CD4-positive, alpha-beta T cell treated with Interleukin-15 for 4 hours (primary cell): ENCODE measurements at places on chromosomes 2 and 18.

GRCh38 chr2:55093381-55093780 lies 43.1 kb upstream of the RTN4 start:
- no peak for DNase-seq

GRCh38 chr2:108223573-108223972 lies 16.2 kb upstream of the SULT1C3 start:
- DNase-seq: no peak

- no peak for DNase-seq
Measured at GRCh38 chr2:119408221-119408619, 23.4 kb upstream of the TMEM37 start.

DNA sequence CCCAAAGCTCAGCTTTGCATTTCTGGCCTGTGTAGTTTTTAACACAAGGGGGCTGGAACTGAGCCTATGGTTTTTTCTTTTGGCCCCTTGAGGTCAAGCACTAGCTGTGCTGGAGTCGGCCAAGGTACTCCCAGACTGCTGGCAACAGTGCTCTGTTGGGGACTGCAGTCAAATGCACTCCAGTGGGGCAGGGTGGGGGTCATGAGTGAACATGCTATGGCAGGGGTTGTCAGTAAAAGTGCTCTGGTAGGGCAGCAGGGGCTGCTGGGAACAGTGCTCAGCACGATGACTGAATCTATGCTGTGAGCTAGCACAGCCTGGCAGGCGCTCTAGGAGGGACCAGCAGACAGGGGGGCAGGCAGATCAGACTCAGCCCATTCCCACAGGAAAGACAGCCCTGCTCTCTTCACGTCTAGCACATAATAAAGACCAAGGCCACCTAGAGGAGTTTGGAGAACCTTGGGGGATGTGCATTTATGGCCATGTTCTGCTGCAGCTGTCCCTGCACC lies 55.0 kb upstream of the CERS6 start:
- DNase-seq: no peak

DNA sequence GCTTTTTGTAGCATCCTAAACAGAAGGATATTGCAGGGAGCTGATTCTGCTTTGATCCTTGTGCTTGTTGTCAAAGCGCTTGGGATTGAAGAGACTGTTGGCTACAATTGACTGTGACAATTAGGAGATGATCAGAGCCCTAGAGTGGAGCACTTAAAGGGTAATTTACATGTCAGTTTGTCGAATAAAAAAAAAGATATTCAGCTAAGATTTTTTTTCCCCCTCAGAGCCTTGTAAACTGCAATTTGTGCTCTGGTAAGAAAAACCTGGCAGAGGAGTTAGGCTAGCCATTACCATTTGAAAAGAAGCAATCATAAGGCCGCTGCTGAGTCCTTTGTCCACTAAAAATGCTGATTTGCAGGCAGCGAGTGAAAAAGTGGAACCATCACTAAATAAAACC lies 47.8 kb upstream of the ZEB2 start:
- DNase-seq: no peak

DNA sequence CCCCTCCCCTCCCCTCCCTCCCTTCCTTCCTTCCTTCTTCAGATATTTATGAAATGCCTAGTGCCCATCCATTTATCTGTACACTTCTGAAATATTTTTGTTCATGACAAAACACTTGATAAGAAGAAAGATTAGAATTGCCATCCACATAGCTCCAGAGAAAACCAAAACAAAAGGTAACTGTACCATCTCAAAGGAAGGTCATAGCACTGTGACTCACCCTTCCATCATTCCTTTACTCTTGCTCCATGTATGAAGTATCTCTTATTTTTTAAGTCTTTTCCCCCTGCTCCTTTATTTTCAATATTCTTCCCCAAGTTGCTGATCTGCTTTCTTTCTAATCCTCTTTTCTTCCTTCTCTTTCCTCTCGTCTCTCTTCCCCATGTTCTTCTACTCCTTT lies 9.9 kb downstream of the CNTNAP5 start:
- DNase-seq: no peak

GRCh38 chr2:149428783-149429182 lies 98.4 kb downstream of the LYPD6 start:
- no peak for DNase-seq

- no peak for DNase-seq
Measured at GRCh38 chr18:42340423-42341009, 385.5 kb downstream of the PIK3C3 start.

DNA sequence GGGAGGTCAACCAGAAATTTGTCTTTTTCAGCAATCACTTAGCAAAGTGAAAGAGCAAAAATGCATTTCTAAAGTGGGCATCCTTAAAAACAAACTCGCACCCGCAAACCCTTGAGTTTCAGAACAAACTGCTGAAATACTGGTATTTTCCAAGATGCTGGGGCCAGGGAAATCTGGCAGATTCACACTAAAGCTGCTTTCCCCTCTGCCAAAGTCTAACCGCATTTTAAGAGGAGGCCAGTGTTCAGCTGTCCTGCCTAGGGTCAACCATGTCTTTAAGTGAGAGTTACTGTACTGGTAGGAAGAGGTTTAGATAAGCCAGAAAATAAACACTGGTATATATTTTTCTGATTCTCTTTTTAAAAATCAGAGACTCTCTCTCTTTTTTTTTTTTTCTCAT lies 55.9 kb downstream of the ACVR1 start:
- no peak for DNase-seq

DNA sequence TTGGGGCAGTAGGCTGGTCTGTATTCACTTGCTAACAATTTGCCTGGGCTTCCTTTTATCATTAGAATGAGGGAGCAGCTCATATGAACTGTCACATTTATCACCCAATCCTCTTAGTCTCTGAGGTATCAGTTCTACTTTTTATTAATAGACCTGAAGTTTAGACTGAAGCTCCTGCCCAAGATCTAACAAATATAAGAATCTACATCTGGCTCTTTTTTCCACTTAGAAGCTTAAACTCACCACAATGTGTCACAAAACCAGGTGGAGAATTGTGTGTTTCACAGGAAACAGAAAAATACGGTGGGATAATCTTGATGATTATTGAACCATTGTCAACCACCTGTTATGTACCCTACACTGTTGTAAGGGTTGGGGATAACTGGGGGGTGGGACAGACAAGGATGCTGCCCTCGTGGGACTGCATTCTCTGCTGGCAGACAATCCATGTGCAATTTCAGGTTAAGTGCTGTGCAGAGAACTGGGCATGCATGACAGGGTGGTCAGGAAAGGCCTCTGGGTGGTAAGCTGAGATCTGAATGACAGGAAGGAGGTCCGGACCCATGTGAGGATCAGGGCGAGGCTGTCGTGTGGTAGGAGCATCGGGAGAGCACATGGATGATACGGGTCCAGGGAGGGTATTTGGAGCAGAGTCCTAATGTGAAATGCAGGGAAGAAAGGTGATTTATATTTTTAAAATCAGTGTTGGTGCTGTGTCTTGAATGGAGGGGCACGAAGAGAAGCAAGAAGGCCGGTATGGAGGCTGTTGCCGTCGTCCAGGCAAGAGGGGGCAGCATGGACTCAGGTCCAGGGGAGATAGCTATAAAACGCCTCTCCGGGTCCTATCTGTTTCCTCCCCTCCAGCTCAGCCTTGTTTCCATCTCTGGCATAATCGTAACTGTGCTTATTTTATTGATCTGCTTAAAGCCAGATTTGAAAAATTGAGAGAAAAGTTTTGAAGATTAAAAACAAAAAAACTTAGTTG lies 17.6 kb downstream of the MYL12B start:
- no peak for DNase-seq

DNA sequence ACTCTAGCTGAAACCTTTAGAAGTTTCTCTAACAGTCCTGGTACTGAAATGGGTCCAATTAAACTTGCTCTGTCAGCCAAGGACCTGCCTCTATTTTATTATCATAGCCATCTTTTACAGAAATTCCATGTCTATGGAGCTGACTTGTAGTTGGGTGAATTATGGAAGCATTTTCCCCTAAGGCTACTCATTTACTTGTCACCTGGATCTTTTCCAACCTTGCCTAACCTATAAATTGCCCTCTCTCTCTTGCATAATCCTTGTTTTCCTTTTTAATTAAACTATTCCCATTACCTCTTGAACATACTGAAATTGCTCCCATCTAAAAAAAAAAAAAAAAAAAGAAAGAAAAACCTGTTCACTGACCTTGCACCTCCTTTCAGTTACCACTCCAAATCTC lies 74.6 kb upstream of the DOK6 start:
- DNase-seq: no peak

- DNase-seq: no peak
Measured at GRCh38 chr2:233817995-233818638, 36.2 kb downstream of the HJURP start.

DNA sequence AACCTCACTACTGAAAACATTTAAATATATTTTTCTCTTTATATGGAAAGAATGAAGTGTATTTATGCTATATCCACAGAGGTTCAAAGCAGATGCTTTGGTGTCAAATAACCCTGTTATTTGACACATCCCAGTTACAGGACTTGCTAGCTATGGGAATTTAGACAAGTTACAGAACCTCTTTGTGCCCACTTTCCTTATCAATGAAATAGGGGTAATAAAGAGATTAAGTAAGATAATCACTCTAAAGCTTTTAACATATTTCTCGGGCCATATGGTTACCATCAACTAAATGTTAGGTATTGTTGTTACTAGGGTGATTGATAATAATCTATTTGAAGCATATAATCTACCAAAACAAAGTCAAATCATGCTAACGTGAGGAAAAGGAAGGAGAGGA lies 1660.6 kb upstream of the NXPH2 start:
- DNase-seq: no peak

DNA sequence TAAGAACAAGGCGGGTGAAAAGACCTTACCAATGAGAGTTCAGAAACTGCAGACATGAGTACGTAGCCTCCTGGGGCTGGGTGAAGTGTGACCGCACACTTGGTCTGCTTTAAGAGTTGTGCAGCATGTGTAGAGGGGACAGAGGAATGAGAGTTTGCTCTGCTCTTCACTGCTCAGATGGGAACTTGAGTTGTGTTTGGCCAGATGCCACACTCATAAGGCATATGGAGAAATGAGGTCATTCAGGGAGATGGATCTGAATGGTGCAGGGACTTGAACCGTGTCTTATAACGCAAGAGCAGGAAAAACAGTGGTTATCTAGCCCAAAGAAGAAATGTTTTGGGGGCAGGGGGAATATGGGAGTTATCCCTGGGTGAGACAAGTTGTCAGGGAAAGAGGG lies 273.8 kb upstream of the LYPD1 start:
- DNase-seq: no peak

GRCh38 chr2:68577183-68577582 lies 66.2 kb upstream of the PROKR1 start:
- DNase-seq: no peak

- DNase-seq: peak; percentile 41
Measured at GRCh38 chr2:88669482-88670214, 21.8 kb upstream of the RPIA start.

GRCh38 chr18:79930020-79930642 lies 21.3 kb downstream of the SLC66A2 start:
- DNase-seq: no peak

DNA sequence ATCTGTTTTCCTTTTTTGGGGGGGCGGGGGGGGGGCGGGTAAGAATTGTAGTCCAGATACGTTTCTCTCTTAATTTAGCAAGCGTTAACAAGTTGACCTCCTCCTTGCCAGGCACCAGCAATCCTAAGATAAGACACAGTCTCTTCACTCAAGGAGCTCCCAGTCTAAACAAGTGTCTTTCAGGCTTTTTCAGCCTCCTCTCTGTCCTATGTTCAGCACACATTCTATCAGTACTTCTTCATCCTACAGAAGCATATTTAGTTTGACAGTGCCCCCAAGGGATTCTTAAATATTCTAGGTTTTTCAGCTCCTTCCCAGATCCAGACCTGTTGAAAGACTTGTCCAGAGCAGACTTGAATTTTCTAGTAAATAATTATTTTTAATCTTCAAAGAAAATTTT lies 2.7 kb downstream of the PPP1CB start:
- DNase-seq: no peak

GRCh38 chr18:64019922-64020756 lies 50.3 kb downstream of the SERPINB8 start:
- DNase-seq: no peak

DNA sequence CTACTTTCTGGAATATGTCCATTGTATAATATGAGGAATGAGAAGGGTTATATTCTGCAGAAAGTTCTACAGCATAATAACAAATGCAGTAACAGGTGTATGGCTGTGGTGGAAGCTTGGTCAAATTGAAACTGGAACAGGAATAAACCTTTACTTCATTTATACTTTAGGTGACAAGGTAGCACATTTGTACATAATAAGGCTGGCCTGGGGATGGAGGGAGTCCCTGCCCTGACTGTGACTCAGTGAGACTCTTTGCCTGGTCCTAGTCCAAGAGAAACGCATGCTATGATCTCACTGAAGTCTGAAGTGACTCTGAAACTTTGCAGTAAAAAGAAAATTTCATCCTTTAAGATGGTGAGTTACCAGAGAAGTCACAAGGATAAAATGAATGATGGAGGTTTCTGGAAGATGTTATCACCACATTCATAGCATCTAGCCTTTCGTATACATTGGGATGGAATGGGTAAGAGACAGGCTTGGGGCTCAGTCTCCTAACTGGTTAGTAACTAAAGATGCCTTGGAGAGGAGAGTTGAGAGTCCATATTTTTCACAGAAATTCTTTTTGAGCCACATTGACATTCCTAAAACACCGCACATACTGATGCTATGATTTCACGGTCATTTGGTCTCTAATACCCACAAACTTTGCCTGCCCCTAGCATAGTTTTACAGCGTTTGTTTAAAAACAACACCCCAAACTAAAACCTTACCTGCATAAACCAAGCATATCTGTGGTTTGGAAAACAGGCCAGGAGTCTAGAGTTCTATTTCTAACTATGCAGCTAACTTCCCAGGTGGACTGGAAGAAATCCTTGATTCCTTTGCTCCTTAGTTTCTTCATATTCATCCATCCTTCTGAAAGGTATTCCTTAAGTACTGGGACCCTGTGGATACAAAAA lies 42.4 kb upstream of the NABP1 start:
- no peak for DNase-seq

- DNase-seq: no peak
Measured at GRCh38 chr2:128303095-128303791, 15.4 kb downstream of the HS6ST1 start.

DNA sequence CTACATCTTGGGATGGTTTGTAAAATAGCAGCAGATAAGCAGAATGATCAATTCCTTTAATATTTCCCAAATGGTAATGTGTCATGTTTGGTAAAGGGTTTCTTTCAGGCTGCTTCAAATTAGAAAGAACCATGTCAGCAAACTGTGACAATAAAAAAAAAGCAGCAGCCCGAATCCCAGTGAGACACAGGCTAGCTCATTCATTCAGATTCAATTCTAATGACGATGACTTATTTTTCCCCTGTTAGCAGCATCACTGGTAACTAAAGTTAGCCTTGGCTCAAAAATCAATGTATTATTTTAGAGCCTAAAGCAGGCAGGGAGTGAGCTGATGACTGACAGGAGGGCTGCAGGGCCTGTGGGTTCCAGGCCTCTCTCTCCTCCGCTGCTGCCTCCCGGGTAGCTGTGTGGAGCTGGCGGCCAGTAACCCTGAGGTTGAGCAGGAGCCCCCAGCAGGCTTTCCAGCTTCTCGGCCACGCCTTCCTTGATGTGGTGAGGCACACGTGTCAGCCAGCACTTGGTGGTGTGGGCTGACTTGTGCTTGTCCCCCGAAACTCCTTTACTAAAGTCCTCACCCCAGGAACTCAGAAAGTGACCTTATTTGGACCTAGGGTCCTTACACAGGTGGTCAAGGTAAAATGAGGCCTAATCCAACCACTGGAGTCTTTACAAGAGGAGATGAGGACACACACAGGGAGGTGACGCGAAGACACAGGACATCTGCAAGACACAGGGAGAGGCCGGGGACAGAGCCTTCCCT lies 120.5 kb upstream of the HS6ST1 start:
- no peak for DNase-seq
